ENCODE measurements at places on chromosomes 13 and 19.

DNA sequence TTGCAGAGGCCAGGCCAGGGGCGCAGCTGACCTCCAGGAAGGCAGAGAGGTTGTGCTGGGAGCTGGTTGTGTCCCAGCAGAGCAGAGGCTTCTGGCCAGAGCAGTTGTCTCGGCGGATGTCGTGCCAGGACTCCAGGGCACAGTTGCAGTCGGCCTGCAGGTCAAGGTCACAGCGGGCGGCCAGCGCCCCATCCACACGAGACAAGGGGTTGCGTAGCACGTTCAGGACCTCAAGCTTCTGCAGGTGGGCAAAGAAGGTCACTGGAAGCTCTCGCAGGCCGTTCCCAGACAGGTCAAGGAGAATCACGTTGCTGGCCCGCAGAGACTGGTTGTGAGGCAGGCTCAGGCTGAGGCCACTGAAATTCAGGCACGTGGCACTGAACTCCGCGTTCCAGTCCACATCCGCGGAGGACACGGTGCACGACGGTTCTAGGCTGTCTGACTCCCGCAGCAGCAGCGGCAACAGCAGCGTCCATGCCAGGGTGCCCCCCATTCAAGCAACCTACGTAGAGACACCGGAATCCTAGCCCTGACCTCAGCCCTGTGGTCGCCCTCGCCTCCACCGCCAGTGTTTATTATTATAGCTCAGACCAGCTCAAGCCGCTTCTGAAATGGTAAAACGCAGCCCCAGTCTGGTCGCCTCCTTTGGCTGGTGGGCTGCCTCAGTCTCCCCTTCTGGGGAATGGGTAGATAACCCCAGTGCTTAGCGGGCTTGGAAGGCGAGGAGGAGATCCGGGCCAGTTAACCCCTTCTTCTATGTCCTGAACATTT is 766 bp downstream of the LRRC25 start:
- DNase-seq = no peak

GRCh38 chr13:52929846-52930245 is 81.4 kb upstream of the PCDH8 start:
- DNase-seq = no peak

DNA sequence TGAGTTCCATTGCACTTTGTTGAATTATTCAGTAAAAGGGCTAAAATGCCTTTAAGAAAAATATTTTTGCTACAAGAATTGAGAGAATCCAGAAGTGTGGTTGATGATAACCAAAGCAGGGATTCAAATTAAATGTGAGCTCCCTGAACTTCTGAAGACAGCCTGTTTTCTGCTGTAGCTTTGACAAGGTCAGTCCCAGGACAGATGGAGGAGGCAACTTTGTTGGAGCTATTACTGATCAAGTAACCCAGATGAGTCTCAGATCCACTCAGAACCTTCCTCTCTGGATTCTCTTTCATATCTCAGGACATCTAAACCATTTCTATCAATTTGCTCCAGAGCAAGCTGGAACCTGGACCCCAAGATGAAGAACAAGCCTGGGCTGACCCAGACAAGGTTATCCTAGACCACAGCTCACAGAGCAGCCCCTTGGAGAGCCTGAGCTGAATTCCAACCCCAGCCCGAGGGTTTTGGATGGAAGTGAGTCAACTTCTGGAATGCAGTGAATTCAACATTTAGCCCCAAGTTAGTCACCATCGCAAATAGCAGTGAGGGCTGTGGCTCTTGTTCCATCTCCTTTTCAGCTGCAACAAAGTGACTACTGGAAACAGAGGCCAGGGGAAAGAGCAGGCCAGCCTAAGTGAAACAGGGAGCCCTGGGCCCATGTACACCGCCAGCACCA is 137.8 kb upstream of the TSC22D1 start:
- no peak for DNase-seq

DNA sequence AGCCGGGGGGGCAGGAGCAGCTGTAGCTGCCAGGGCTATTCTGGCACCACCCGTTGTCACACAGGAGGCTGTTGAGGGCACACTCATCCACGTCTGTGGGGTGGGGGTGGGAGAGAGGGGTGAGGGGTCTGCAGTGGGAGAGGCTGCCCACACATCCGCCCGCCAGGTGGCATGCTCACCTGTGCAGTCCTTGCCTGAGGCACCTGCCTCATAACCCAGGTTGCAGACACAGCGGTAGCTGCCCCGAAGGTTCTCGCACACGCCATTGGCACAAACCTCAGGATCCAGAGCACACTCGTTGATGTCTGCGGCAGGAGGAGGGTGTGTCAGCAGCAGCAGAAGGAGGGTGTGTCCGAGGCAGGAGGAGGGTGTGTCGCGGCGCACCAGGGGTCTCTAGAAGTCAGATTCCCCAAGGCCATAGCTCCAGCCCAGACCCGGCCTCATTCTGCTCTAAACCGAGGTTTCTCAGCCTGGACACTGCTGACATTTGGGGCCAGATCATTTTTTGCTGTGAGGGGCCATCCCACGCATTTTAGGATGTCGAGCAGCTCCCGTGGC is 20.3 kb downstream of the FBN3 start:
- DNase-seq = no peak

DNA sequence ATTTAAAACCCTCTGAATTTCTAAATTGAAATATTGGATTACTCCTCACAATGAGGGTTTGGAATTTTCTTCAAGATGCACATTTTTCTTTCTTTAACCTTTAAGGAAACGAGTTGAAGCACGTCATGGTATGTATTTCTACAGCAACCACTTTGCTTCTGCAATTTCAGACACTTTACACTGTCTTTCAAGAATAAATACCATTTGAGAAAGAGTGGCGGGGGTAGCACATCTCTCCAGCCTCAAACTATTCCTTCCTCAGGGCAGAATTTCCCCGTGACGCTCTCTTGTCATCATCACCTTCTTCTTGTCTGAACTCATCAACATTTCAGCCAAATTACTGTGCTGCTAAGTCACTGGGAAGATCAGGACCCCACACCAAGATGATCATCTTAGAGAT is 1073.4 kb downstream of the EFNB2 start:
- no peak for DNase-seq
